ENCODE measurements at places on chromosomes 5 and 9.

DNA sequence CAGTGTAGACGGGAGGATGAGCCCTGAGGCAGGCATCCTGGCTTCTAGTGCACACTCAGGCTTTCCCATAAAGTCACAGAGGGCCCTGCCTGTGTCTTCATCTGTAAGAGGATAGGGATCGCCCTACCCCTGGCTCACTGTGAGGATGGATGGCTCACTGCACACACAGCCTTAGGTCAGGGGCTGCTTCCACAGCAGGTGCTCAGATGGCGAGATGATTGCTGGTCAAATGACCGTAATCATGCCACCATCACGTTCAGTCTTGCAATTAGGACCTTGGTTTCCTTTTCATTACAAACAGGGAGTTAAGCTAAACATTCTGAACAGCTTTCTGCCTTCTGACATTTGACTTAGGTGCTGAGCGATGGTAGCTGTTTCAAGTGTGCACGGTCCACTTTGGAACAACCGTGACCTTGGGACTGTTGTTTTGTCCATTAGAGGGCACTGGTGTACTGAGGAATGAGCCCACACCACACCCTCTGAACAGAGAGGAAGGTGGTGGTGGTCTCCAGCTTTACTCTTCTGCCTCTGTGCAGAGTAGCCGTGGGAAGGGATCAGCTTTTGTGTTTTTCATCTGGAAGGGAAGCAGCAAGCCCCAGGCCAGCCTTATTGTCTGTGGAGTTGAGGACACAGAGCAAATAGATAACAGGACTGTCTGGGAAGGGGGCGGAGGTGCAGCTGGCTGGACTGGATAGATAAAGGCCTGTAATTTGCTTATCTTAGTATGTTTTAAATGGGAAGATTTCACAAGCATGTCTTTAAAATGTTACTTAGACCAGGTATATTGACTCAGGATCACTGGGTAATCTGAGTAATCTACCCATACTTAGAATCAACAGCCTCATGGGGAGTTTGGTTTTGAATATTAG is 183.1 kb downstream of the TRIO start:
- DNase-seq, result no peak

DNA sequence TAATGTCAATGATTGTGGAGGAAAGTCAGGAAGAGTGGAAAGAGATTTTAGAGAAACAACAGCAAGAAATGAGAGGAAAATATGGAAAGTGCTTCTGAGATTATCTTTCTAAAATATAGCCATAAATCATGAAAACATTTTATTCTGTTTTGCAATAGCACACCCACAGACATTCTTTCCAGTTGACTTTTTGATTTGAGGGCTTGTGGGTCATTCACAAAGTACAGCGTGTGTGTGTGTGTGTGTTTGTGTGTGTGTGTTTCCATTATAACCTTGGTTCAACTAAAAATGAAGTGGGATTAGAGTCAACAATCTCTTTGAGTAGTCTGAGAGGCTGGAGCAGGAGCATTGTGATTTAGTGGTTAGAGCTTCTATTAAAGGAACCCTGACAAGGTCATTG is 116.6 kb upstream of the GAS1 start:
- DNase-seq, result no peak

DNA sequence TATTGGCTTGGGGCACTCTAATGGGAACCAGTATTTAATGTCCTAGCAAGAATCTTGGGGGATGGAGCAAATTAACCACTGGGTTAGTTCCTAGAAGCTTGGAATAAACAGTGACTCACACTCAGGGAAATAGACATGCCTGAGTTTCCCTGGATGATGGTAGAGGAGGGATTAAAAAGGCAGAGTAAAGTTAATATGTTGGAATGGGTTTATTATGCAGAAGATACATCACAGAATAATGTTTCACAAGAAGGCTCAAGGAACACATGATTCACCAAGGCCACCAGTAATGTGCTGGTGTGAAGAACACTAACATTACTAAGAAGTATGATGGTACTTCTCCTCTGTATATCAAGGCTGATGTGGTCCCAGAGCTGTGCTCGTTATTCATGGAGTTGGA is 752.9 kb upstream of the SEMA6A start:
- no peak for DNase-seq

- DNase-seq, result no peak
These were observed 335.6 kb downstream of the ZNF608 start for GRCh38 chr5:124410539-124411488.

DNA sequence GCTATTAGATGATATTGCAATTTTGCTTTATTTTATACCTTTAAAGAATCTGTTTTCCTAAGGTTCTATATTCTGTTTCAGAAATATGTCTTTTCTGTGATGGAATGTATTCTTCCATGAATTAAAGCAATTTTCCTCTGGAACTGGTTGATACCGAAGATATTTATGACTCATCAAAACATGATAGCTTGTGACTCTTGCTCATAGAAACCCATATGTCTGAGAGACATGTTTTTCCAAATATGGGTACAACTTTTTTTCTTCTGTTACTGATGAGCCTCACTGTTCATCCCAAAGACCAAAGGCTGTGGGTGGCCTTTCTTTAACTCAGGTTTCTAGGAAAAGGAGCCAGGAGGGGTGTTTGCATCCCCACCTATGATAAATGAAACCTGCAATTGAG is 126.1 kb upstream of the PAPPA start:
- DNase-seq, result no peak

GRCh38 chr9:97840521-97840920 is 12.5 kb upstream of the FOXE1 start:
- DNase-seq, result no peak

DNA sequence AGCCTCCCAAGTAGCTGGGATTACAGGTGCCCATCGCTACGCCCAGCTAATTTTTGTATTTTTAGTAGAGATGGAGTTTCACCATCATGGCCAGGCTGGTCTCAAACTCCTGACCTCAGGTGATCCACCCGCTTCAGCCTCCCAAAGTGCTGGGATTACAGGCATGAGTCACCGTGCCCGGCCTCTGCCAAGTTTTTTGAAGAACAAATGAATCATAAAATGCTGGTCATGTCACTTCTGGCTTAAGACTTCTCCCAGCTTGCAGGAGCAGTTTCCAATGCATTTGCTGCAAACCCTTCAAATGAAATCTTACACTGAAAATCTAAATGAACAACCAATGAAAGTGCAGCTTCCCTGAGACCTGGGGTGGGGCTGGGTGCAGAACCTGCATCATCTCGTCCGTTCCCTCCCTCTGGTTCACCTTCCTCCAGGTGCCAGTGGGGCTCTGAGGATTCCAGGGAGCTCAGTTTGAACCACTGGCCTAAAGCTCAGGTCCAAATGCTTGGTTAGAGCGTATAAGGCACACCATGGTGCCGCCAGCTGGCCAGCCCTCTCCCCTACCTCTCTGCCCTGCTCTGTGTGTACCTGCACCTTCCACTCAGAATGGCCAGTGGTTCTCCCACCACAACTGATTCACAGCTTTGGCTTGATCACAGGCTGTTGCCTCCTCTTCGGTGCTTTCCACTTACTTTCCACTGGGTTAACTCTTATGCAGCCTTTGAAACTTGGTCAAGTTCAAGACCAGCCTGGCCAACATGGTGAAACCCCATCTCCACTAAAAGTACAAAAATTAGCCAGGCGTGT is 39.8 kb upstream of the FUBP3 start:
- DNase-seq, result no peak

GRCh38 chr9:134742822-134743535 is 101.4 kb downstream of the COL5A1 start:
- DNase-seq, result no peak

- DNase-seq, result no peak
These were observed 262.8 kb upstream of the CDH6 start for GRCh38 chr5:30930736-30931135.

- no peak for DNase-seq
These were observed 54.6 kb upstream of the ELL2 start for GRCh38 chr5:96016216-96016615.

DNA sequence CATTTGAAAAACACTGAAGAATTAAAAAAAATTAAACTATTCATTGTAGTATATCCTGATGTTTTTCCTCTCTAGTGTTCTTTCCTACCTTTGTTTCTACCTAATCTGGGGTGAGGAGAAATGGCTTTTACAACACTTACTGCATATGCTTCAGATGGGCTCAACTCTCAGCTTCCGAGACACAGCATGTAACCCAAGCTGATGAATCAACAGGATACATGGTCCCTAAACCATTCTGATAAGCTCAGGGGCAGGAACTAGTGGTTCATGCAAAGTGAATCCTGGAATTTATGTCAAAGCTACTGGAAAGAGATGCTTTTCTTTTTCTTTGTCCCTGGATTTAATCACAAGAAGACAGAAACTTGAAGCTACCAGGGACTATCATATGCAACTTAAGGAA is 672.5 kb upstream of the RORB start:
- DNase-seq, result no peak

DNA sequence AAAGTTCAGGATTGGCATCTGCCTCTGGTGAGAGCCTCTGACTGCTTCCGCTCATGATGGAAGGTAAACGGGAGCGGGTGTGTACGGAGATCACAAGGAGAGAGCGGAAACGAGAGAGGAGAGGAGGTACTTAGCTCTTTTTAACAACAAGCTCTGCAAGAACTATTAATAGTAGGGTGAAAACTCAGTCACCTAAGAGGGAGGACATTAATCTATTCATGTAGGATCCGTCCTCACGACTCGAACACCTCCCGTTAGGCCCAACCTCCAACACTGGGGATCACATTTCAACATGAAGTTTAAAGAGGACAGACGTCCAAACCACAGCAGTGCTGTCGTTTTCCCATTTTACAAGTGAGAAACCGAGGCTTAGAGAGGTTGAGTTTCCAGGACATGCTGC is 173.7 kb downstream of the SLC28A3 start:
- no peak for DNase-seq

DNA sequence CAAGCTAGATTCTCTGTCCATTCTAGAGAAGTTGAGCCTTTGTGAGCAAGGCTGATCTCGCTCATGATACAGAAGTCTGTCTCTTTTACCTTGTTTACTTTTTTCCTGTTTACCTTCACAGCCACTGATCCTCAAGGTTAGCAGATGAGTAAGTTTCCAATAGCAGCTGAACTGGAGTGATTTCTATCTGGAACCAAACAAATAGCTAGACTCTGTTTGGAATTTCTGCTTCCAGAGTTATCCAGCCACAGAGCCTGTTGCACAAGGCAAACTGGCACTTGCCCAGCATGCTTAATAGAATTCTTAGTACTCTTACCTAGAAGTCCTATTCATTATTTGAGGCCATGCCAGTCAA is 12.8 kb upstream of the PANK3 start:
- no peak for DNase-seq

- DNase-seq, result no peak
These were observed 97.8 kb upstream of the KLF4 start for GRCh38 chr9:107587191-107587963.

DNA sequence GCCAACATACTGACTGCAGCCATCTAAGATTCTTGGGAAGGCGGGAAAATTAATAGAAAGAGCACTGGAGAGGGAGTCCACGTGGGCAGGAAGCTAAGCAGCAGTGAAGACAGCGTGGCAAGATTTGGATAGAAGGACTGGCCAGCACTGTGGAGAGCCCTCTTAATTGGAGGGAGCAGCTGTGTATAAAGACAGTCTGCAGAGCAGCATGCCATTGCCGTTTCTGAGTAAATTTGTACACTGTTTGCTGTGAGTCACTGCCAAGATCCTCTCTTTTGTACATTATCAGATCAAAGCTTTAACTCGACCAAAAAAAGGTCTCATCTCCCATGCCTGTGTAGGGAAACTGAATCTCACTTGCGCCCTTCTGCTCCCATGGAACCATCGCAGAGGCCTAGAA is 45.3 kb downstream of the INSYN2B start:
- DNase-seq, result no peak

GRCh38 chr5:137734331-137734730 is 1.6 kb downstream of the KLHL3 start:
- no peak for DNase-seq

DNA sequence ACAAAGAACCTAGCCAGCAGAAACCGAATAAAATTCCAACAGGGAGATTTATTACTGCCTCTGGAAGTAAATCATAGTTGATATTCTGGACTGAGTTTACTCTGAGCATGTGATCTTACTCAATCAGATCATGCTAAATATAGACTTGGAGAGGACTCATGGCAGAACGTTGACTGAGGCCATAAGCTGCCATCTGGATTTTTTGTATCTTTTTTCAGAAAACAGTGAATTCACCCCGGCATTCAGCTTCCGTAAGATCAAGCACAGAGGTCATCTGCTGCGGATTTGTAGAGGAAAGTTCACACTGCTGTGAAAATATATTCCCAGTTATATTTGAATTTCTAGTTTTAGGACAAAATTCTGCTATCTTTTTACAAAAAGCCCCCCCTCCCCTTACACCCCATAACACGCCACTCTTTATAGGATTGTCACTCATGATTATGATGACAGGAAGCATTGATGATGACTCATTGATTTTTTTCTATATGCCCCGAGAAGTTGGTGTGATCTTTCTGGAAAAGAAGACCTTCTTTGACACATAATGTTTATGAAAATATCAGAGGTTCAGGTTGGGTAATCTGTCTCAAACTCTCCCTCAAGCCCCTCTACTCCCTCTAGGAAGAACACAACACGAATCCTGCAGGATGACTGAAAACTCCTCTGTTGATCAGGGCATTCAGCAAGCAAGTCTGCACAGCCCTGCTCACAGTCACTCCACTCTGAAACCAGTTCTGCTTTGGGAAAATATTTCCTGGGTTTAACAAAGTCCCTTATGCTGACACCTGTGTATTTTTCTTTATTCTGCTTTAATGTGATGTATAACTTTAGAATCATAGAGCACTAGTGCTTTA is 70.8 kb downstream of the NXNL2 start:
- DNase-seq, result no peak

- no peak for DNase-seq
These were observed 6.6 kb downstream of the CDC14B start for GRCh38 chr9:96612966-96613589.

- no peak for DNase-seq
These were observed 73.8 kb downstream of the MRPL36 start for GRCh38 chr5:1725641-1726468.

DNA sequence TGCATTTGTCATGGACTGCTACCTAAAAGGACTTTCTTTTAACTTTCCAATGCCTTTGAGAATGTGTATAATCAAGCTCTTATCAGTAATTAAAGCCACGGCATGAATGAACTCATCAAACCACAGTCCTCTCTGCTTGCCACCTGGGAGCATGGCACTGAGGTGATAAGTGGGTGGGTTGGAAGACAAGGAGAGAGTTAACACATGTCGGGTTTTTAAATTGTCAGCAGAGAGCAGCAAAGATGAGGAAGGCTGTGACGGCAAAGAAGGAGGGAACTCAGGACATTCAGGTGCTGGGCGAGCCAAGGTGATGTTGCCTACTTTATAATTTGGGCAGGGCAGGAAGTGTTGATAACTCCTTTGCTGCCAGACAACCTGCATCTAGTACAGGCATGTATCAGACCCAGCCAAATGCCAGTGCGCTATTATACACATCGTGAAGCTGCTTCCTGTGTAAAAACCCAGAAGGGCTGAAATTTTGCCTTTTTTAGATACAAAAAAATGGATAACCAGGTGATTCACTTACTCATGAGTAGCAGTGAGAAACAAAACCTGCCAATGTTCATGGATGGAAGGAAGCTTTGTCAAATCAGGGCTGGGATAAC is 269.1 kb downstream of the KIF4B start:
- no peak for DNase-seq

GRCh38 chr9:98992885-98993569 is 49.3 kb downstream of the COL15A1 start:
- DNase-seq, result no peak

- no peak for DNase-seq
These were observed 831.0 kb downstream of the SEMA5A start for GRCh38 chr5:8714861-8715260.

- no peak for DNase-seq
These were observed 355.3 kb downstream of the KIAA0825 start for GRCh38 chr5:94263068-94263467.

GRCh38 chr5:173327948-173328843 is at the start of gene STC2:
STC2 (minus strand) TSS chr5:173328414; CDS start chr5:173328193, 221 bp downstream.
- no peak for DNase-seq

GRCh38 chr5:65854925-65855324 is 71.5 kb upstream of the ERBIN start:
- no peak for DNase-seq

Measured in hypothalamus (tissue), 51 donors.